NCI-H2107 (cell line): ENCODE measurements at places on chromosomes 3 and 15.
A peak's percentile ranks its signal among the peaks of the same experiment; 100 is the strongest.

DNA sequence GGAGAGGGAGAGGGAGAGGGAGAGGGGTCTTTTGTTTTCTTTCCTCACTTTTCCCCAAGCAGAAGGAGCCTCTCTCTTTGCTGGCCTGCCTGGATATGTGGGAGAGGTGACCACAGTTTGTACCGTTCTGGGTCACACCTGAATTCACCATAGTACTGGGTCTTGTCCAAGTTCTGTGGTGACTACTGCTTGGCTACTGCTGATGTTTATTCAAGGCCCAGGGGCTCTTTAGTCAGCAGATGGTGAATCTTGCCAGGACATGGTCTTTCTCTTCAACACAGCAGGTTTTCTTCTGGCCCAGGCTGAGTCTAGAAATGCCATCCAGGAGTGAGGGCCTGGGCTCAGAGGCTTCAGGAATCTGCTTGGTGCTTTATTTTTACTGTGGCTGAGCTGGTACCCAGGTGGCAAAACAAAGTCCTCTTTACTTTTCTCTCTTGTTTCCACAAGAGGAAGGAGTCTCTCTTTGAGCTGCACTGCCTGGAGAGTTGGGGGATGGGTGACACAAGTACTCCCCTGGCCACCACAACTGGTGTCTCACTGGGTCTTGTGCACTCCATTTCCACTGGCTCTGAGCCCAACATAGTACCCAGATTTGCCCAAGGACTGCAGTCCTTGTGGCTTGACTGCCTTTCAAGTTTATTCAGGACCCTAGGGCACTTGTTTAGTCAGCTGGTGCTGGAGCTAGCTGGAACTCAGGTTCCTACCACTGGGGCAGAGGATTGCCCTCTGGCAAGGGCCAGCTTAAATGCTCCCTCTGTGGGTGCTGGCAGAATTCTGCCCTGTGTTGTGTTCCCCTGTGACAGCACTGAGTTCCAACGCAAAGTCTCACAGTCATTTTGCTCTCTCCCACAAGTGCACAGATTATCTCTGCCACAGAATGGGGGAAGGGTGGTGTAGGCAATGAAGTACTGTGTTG is 16.8 kb upstream of the CCNDBP1 start:
- no peak for DNase-seq

DNA sequence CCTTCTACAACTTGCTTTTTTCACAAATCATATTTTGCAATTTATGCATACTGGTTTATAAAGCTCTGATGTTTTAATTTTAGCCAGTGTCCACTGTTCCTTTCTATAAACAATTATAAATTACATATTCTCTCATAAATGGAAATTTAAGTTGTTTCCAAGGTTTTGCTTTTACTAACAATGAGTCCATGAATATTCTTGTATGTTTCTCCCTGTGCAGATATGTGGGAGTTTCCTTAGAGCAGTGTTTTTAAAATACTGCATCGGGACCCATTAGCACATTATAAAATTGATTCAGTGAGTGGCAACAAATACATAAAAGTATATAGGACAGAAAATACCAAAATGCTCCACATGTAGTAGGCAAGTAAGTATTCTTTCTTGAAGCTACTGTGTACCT is 235.6 kb downstream of the PCCB start:
- DNase-seq: no peak

- no peak for DNase-seq
Observed at GRCh38 chr3:3783696-3784095, 15.5 kb upstream of the LRRN1 start.

- DNase-seq: no peak
Observed at GRCh38 chr3:85783291-85783690, 824.5 kb downstream of the CADM2 start.

DNA sequence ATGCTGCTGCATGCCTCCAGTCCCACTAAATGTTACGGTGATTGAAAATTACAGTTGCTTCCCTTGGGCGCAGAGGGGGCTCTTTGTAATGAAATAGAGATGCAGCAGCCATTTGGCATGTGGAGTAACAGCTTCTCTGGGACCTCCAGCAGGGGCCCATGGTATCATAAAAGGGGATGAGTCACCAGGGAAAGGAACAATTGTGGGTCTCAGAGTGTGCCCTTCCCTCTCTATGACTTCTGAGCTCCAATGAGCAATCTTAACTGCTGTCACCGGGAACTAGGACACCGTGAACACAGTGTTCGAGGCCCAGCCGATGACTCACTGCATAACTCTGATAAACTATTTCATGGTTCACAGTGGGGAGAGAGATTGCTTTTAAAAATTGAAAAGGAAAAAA is 164.8 kb upstream of the NUDT16 start:
- no peak for DNase-seq

DNA sequence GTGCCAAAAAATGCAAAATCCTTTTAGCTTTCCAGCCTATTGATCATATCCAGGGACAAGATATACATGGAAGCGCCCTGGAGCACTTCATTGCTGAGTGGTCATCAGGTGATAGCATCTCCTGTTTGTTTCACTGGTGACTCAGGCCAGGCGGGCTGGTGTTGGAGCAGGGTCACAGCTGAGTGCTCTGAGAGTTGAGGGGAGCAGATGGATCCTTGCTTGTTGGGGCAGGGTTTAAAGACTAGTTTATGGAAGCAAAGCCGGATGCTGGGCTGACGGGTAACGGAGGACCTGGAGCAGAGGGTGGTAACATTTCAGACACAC is 405.0 kb upstream of the TPM1 start:
- DNase-seq: no peak

DNA sequence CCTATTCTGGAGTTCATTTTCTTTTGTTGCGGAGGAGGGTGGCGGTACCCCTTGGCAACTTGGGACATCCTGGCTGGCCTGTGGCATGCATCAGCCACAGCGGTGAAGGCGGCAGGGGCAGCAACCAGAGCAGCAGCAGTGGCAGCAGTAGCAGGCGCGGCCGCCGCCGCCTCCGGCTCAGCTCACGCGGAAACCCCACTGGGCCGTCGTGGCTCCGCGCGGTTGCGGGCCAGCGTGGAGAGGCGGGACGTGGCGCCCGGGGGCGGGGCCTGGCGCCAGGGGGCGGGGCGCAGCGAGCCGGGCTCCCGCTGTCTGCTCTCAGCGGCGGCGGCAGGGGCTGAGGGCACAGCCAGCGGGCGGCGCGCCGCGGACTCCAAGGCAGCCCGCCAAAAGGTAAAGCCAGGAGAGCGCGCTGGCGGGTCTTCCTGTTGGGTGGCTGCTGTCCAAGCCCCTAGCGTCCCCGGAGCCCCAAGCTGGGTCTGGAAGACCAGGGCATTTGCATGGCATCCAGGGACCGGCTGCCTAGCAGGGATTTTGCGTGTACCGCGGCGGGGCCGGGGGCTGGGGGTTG is 334.4 kb upstream of the THRB start:
- peak; percentile 32 for DNase-seq

DNA sequence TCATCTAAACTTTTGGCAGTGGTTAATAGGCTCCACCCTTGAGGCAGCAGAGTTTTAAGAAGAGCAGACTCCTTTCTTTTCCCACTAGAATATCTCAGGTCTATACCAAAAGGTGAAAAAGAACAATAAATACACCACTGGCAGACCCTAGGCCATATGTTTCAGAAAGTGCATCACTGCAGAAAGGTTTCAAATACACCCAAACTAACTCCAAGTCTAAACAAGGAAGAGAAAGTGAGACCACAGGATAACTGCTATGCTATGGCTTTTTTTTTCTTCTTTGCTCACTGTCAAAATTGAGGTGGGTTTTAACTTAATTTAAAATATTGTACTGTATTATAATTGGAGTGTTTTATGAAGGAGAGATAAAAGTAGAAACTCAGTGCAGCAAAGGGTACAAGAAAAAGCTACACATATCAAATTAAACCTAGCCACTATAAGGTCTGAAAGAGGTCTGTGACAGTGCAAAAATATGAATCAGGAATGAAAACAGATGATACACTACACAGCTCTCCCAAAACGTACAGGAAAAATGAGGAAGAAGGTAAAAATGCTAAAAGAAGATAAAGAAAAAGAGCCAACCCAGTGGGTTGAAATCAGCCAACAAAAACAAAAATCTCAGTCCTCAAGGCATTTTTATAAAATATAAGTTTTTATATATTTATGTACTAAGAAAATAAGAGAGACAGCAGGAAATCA is 8.4 kb downstream of the SNX4 start:
- no peak for DNase-seq
